Psoas muscle (tissue), 8 donors: ENCODE measurements at places on chromosomes 3 and 15. TPM values are rescaled to one million over a fixed set of nuclear protein-coding genes. Genes with fewer than 3 reads are reported as not detected.
A peak's percentile ranks its signal among the peaks of the same experiment; 100 is the strongest.

DNA sequence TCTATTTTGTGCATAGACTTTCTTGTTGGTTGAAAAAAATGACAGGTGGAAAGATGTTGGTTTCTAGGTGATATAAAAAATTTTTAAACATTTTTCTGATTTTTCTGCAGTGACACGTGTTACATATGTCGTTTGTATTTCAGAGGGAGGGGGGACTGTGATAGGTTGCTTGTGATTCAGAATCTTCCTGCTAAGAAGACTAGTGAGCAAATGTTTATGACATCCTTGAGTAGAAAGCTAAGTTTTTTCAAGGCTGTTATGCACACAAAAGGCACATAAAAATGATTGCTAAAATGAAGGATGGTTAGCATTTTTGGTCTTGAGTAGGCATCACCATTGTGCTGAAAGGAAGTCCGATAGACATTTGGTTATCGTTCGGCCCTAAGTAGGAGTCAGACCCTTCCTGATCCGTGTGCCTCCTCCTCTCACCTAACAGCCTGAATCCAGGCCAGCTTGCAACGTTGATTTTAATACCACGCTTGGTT, 1.5 kb downstream of the ZNF639 start:
- H3K4me1 ChIP-seq, result peaks cover 13% of the 10 kb centered on the region
- H3K36me3 ChIP-seq, result no peaks in the 10 kb centered on the region
- peak overlapping the region; percentile 94 for H3K27ac ChIP-seq
- peak overlapping the region; percentile 99 for H3K4me3 ChIP-seq
- H3K27me3 ChIP-seq, result no peaks in the 10 kb centered on the region

DNA sequence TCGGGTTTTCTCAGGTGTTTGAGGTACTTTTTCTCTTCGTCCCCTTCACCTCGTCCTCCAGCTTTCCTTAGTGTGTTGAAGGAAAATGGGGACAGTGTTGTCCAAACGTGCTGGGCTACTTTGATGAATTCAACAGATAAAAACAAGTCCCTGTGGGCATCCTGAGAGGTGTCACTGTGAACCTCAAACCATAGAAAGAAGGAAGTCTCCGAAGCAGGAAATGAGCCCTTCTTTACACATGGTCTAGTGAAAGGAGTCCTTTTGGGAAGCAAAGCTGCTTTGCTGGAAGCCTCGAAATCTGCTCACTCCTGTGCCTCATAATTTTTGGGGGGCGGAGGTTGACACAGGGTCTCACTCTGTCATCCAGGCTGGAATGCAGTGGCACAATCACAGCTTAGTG, 10.6 kb downstream of the IL17RB start:
- peaks cover 45% of the 10 kb centered on the region for H3K36me3 ChIP-seq
- no peak overlapping the region for H3K4me3 ChIP-seq
- no peaks in the 10 kb centered on the region for H3K27me3 ChIP-seq
- H3K27ac ChIP-seq, result no peak overlapping the region
- H3K4me1 ChIP-seq, result no peaks in the 10 kb centered on the region

DNA sequence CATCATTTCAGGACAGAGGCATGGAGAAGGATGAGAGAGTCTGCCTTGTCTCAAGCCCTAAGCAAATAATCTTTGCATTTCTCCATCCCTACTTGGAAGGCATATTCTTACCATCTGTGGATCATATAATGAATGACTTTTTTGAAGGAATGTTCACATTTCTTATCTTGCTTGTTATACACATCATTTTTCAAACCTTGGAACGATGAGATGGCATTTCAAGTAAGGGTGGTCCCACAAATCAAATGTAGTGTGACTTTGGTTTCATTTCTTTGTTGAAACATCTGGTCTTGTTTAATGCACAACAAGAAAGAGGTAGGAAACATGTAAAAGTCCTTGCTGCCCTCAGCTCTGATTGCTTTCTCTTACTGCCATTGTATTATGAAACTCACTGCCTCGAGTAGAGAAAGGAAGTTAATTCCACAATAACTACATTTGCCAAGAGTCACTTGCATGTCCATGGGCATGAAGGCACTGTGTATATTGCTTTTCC, 32.1 kb downstream of the RBMS3 start:
- H3K27me3 ChIP-seq, result no peaks in the 10 kb centered on the region
- peak overlapping the region; percentile 25 for H3K27ac ChIP-seq
- peaks cover 43% of the 10 kb centered on the region for H3K4me1 ChIP-seq
- H3K4me3 ChIP-seq, result no peak overlapping the region
- no peak for DNase-seq

DNA sequence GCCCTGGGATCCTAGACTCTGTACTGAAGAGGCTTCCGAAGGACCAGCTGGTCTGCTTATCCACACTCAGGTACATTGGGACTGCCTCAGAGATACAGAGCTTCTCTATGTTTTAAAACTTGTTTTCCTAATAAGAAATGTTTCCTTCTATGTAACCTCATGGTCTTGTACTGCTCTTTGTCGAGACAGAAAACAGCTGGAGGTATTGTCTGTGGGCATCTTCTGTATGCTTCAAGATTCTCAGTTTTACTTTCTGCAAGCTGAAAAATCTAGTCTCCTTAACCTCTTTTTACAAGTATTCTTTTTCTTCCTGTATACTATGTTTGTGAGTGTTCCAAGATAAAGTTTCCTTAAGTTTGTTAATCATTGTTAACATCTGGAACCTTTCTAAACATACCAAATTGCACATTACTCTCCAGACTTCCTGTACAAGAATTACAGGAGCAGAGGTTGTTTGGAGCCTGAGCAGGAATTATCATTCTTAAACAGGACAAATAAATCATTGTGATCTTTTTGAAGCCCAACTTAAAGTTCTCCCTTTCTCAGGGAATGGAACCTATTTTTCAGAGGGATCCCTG, 358.3 kb upstream of the CFAP20DC start:
- no peaks in the 10 kb centered on the region for H3K4me1 ChIP-seq
- no peak overlapping the region for H3K4me3 ChIP-seq
- H3K27me3 ChIP-seq, result no peaks in the 10 kb centered on the region
- no peak overlapping the region for H3K27ac ChIP-seq
- H3K36me3 ChIP-seq, result no peaks in the 10 kb centered on the region
- DNase-seq, result no peak

DNA sequence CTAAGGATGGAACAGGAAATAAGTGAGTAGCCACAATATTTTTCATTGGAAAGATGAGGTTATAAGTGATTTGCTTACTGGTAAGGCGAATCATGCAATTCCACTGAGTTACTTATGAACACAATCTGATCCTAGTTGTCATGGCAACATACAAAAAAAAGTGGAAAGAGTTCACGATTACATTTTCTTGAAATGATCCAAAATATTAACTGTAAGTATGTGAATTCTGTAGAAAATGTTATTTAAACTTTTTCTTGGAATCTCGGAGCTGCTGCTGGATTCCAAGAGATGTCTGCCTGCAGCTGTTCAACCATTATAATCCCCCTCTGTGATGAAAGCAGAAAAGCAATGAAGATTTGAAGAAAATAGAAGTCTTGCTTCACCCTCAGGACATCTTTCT, 120.5 kb downstream of the KBTBD8 start:
- DNase-seq, result no peak
- H3K27me3 ChIP-seq, result no peaks in the 10 kb centered on the region
- no peak overlapping the region for H3K27ac ChIP-seq
- no peaks in the 10 kb centered on the region for H3K36me3 ChIP-seq
- H3K4me3 ChIP-seq, result no peak overlapping the region

- H3K4me3 ChIP-seq, result no peak overlapping the region
- peaks cover 2% of the 10 kb centered on the region for H3K4me1 ChIP-seq
- H3K27ac ChIP-seq, result no peak overlapping the region
- H3K36me3 ChIP-seq, result no peaks in the 10 kb centered on the region
- DNase-seq, result no peak
Observed at GRCh38 chr15:101083336-101084045, 164.3 kb downstream of the LRRK1 start.

GRCh38 chr15:39596358-39597051, 15.6 kb downstream of the THBS1 start:
- no peaks in the 10 kb centered on the region for H3K4me1 ChIP-seq
- H3K4me3 ChIP-seq, result no peak overlapping the region
- no peaks in the 10 kb centered on the region for H3K27me3 ChIP-seq
- H3K36me3 ChIP-seq, result peaks cover 23% of the 10 kb centered on the region

DNA sequence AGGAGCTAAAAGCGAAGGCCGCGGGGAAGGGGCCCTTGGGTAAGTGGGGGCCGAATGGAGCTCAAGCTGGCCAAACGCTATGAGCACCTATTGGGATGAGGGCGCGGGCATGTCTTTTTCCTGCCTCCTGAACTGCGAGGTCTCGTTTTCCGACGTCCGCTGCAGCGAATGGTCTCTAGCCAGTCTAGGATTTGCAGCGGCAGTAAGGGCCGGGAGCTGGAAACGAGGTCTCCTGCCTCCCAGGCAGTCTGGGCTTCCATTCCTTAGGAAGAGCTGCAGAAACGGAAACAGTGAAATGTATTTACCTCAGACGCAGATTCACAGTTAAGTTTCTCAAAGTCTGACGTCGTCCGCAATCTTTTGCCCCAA, 517 bp downstream of the TMA7 start:
- DNase-seq, result no peak
- peak overlapping the region; percentile 92 for H3K27ac ChIP-seq
- H3K27me3 ChIP-seq, result no peaks in the 10 kb centered on the region
- H3K4me1 ChIP-seq, result peaks cover 24% of the 10 kb centered on the region
- H3K4me3 ChIP-seq, result peak overlapping the region; percentile 89

DNA sequence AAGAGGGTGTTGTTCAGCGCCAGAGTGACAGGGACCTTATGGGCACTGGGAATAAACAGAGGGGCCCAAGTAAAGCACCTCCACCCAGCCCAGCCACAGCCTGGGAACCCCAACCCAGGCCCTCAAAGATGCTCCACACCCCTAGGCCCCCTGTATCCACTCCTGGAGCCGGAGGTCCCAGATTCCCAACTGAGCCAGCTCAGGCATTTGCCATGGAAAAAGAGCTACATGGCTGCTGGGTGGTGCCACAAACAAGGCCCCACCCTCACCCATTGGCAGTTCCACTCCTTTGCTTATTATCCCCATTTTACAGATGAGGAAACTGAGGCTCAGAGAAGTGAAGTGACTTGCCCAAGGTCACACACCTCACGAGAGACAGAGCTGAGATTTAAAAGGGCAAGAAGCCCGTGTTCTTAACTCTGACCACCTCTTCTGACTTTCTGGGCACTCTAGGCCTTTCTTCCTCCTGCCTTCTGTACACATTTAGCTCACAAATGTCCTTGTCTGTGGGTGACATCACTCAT, 16.9 kb downstream of the ANPEP start:
- no peaks in the 10 kb centered on the region for H3K36me3 ChIP-seq
- no peak overlapping the region for H3K4me3 ChIP-seq
- H3K27me3 ChIP-seq, result no peaks in the 10 kb centered on the region
- DNase-seq, result no peak
- no peak overlapping the region for H3K27ac ChIP-seq

DNA sequence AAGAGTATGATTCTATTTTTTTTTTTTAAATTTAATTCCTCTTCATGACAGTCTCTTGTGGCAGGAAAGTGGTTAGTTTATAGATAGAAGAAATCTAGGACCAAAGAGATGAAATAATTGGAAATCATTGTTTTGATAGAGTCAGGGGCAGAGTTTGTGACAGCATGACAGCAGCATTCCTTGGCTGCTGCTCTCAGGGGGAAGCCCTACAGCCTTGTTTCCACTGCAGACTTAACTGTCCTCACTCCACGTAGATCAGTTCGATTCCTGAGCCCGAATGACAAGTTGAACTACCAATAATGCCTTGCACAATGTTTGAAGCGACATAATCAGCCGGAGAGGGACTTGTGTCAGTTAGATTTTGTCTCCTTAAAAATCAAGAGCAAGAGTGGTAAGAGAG, 189.0 kb upstream of the ICE2 start:
- H3K4me1 ChIP-seq, result peaks cover 16% of the 10 kb centered on the region
- no peaks in the 10 kb centered on the region for H3K36me3 ChIP-seq
- no peak for DNase-seq
- no peak overlapping the region for H3K4me3 ChIP-seq
- no peaks in the 10 kb centered on the region for H3K27me3 ChIP-seq

DNA sequence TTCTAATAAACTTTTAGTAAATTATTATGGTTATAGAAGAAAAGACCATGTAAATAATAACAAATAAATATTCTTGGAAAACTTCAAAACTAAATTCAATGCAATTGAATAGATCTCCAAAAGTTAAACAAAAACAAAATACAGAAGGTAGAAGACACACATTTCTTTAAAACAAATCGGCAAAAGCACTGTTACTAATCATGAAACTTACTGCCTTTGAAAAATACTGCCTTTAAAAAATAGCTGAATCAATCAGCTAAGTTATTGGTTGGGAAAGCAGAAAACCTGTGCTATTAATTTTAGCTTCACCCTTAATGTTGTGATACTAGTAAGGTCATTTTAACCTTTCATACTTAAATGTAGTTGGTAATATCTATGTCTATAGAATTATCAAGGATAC, 3.0 kb downstream of the GPR15 start:
- H3K4me3 ChIP-seq, result no peak overlapping the region
- no peak overlapping the region for H3K27ac ChIP-seq
- no peak for DNase-seq
- peaks cover 3% of the 10 kb centered on the region for H3K4me1 ChIP-seq

GRCh38 chr3:72791161-72791560, 57.1 kb downstream of the SHQ1 start:
- no peak overlapping the region for H3K27ac ChIP-seq
- H3K4me1 ChIP-seq, result no peaks in the 10 kb centered on the region
- H3K4me3 ChIP-seq, result no peak overlapping the region
- no peak for DNase-seq

DNA sequence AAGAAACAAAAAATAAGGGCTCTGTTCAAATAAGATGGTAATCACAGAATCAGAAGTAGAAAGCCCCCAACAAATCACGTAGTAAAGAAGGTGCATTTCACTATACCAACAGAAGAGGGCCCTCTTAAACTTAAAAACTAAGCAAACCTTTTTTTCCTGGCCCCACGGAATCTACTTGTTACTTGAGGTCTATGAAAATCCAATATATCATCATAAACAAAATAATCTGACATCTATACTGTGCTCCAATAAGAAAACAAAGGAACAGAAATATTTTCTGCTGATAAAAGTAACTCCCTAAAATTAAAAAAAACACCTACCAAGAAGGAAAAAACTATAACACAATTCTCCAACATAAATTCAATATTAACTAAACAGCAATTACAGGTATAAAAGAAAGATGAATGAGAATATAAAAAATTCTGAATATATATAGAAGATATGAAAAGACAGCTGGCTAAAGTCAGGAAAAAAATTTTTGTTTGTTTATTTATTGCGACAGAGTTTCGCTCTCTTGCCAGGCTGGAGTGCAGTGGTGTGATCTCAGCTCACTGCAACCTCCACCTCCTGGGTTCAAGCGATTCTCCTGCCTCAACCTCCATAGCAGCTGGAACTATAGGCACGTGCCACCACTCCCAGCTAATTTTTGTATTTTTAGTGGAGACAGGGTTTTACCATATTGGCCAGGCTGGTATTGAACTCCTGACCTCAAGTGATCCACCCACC, 81.8 kb downstream of the CLASP2 start:
- no peak overlapping the region for H3K27ac ChIP-seq
- no peak for DNase-seq
- H3K36me3 ChIP-seq, result no peaks in the 10 kb centered on the region
- no peaks in the 10 kb centered on the region for H3K4me1 ChIP-seq
- H3K27me3 ChIP-seq, result no peaks in the 10 kb centered on the region

Gene NMD3
- 44.2 TPM for total RNA-seq

Gene SAXO2
- total RNA-seq, result 1.9 TPM

Gene MST1R
- 0.61 TPM for total RNA-seq

Gene NME9
- total RNA-seq, result 1.5 TPM

Gene TRAT1
- 0.15 TPM for total RNA-seq

Gene CHRM5
- total RNA-seq, result not detected

Gene GPR27
- 0.99 TPM for total RNA-seq
